Activated CD4-positive, alpha-beta T cell treated with anti-CD3 and anti-CD28 coated beads, Interleukin-2, amount 50 U/mL, for 16 hours (primary cell): ENCODE measurements at places on chromosomes 3 and 15.

GRCh38 chr3:157115069-157116006 lies 44.6 kb downstream of the CCNL1 start:
- no peak for DNase-seq

DNA sequence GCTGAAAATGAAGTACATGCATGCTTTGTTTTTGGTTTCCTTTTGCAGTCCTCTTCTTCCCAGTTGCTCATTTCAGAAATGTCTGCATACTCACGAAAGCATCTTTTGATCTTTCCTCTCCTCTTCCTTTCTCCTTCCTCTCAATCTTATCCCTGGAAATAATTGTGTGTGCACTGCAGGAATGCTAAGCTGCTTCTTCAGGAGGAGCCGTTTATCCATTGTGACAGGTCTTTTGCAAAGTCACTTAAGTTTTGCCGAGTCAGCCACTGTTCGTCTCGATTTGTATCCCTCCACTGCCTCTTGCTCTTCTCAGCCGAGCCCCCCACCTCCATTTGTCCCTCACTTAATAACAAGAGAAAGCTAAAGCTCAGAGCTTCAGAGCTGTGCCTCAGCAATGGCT lies 597.6 kb downstream of the AGBL1 start:
- DNase-seq: no peak

GRCh38 chr3:197858133-197858532 lies 67.1 kb downstream of the LRCH3 start:
- DNase-seq: no peak

- DNase-seq: no peak
Measured at GRCh38 chr3:179887295-179887943, 149.3 kb downstream of the PEX5L start.

- DNase-seq: no peak
Measured at GRCh38 chr3:17367171-17367570, 375.3 kb downstream of the TBC1D5 start.

GRCh38 chr3:30469133-30469532 lies 137.3 kb upstream of the TGFBR2 start:
- DNase-seq: no peak

- DNase-seq: no peak
Measured at GRCh38 chr15:44082558-44083157, 112.4 kb downstream of the FRMD5 start.

GRCh38 chr15:59335207-59335786 lies 37.4 kb downstream of the MYO1E start:
- DNase-seq: no peak

DNA sequence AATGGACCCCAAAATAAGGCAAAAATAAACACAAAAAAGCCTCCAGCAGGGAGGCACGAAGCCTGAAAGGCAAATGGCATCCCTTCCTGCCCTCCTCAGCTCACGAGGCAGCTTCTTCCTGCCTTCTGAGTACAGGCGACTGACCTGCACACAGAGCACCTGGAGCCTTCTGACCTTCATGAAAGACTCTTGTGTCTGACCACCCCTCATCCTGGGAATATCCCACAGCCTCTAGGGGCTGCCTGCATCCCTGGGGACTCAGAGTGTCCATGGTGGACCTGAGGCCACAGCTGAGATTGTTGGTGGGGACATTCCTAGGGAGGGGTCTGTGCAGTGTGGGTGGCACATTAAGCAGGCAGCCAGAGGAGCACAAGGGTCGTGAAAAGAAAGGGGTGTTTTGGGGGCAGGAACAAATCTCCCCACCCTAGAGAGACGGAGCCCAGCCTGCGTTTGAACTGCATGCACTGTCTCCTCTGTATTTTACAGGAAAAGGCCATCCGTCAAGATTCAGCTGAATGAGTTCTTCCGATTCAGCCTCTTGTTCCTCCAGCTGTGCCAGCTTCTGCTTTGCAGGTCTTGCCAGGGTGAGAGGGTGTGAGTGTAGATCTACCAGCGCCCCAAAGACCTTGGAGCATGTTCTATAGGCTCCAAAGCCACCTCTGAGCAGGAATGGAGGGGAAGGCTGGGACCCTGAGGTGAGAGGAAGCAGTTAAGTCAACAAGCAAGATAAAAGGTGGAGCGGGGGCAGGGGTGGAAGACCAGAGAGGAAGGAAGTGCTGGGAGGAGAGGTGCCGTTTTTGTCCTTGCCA lies 80.4 kb upstream of the MEF2A start:
- no peak for DNase-seq
